Activated naive CD8-positive, alpha-beta T cell treated with anti-CD3 and anti-CD28 coated beads, Interleukin-2, amount 50 U/mL, for 16 hours (primary cell): ENCODE measurements at places on chromosomes 5 and 9.

GRCh38 chr9:124320062-124320973, 62.6 kb downstream of the NEK6 start:
- no peak for DNase-seq

DNA sequence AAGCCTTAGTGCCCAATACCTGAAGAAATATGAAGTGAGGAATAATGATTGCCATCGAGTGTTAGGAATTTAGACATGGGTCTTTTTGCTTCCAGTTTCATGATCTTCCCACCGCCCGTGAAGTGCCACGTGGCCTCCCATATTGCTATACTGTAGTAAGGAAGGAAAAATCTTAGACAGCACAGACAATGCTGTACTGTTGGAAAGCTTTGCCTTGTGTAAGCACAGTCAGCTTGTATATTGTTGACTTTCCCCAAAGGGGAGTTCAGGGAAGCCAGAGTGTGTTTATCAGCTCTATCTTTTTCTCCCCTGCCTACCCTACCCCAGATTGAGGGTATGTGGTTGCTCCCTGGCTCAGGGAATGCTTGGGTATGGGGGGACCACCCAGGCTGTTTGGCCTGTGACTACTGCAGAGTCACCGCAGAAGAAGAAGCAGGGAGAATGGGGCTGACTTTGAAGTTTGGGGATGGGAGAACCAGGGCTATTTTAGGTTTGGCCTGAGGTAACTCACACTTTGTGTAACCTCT, 161.8 kb upstream of the MEF2C start:
- DNase-seq, result no peak

DNA sequence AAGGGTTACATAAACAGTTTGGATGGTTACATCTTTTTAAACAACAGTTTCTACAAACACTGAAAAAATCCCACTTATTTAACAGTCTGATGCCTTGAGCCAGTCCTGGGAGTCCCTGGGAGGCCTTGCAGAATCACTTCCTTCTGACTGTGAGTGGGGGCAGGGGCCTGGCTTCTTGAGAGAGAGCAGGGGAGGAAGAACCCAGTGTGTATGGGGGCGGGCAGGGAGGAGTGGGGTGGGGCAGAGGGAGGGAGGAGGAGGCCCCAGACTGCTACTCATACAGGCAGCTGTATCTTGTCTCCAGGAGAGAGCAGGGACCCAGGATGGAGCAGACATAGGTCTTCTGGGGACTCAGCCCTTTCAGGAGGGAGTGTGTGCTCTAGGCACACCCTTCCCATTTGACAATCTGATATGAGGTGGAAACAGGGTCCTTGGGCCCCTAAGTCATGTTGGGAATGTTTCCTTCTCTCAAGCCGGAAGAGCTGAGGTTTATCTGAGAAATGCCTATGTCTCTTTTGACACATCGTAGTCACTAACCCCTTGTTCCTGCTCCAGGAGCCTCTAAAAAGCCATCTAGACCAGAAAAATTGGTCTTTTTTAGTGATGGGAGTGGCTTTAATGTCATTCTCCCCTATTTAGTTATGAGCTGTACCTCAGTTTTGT, 52.8 kb downstream of the IRF1 start:
- no peak for DNase-seq

GRCh38 chr5:6787941-6788340, 74.7 kb downstream of the TENT4A start:
- DNase-seq, result no peak

- no peak for DNase-seq
These were observed 200.6 kb upstream of the ZNF618 start for GRCh38 chr9:113675475-113675941.

DNA sequence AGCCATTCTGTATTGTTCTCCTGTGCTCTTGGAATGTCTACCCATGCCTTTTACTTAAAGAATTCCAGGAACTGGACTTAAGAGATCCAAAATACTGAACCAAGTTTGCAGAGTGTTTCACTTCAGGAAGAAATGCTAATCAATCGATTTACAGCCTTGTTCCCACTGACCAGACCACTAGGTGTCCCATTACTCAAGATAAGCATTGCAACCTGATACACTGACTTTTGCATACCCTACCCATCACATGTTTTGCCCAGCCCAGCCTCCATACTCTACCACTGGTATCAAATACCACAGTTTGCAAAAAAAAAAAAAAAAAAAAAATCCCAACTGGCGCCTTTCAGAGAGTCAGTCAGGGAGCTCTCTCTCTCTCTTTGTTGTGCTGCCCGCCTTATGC, 550.8 kb downstream of the CDH9 start:
- no peak for DNase-seq

GRCh38 chr5:10553476-10553875, 10.4 kb upstream of the ANKRD33B start:
- no peak for DNase-seq

GRCh38 chr9:88435336-88435735, 47.1 kb downstream of the SPIN1 start:
- DNase-seq, result no peak

GRCh38 chr9:35495984-35496383, 6.1 kb downstream of the RUSC2 start:
- DNase-seq, result no peak

- no peak for DNase-seq
These were observed 165.3 kb upstream of the GAS1 start for GRCh38 chr9:87112656-87113055.

GRCh38 chr5:38994324-38994927, 79.8 kb downstream of the RICTOR start:
- no peak for DNase-seq

GRCh38 chr5:156819537-156819936, 30.6 kb upstream of the PPP1R2B start:
- no peak for DNase-seq

DNA sequence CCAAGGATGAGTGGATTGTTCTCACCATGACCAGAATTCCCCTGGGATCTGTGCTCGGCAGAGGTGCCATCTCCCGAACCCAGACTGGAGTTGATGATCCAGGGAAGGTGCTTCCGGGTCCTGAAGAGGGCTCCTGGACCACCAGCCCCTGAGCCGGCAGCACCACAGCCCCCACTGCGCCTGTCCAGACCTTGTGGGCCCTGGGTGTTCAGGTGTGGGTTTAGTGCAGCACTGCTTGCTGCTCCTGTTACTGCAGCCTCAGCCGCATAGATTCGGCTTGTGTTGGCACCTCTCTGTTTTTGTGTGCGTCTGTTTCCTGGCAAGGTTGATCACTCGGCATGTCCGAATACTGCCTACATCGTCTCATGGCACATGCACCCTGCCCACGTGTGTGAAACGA, 16.3 kb upstream of the NPM1 start:
- no peak for DNase-seq

- DNase-seq, result no peak
These were observed 96.4 kb upstream of the ELL2 start for GRCh38 chr5:96058084-96058483.

DNA sequence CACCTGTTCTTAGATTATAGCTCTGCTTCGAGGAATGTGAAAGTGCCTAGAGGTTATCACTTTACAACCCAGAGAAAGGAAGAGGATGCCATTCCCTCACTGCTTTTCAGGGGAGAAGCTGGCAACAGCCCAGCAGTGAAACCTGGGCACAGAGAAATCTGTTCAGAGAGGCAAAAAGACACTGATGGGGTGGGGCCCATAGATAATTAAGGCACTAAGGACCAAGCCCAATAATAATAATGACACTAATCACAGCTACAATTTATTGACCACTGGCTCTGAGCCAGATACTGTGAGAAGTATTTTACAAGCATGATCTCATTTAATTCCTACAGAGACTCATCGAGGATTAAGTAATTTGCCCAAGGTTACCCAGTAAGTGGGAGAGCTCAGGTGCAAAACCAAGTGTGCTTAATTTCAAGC, 168.3 kb downstream of the PIK3R1 start:
- no peak for DNase-seq

GRCh38 chr5:115601701-115602590, at the start of gene TICAM2:
Gene TICAM2 (minus strand): TSS chr5:115602479. CDS start chr5:115581256, 21,223 bp downstream.
- DNase-seq, result peak; percentile 26

DNA sequence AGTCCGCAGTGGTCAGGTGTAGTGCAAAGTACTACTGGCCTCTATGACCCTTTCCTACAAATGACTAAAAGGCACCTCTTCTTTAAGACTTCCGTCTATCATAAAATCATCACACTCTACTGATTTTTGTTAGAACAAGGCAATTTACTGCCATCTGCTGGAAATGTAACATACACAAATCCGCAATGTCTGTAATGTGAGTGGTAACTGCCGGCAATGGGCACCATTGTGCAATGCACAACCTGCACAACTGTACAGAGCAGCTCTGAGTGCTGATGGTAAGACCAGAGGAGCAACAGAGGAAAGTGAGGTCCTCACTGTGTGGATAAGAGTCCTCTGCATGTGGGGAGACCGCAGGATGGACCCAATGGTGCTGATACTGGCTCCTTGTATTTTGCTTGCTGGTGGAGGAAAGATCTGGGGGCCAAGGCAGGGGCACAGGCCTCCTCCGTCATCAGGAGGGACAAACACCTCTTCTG, 103.7 kb downstream of the ATPSCKMT start:
- DNase-seq, result no peak

GRCh38 chr5:1934801-1935429, 52.2 kb upstream of the IRX4 start:
- no peak for DNase-seq

DNA sequence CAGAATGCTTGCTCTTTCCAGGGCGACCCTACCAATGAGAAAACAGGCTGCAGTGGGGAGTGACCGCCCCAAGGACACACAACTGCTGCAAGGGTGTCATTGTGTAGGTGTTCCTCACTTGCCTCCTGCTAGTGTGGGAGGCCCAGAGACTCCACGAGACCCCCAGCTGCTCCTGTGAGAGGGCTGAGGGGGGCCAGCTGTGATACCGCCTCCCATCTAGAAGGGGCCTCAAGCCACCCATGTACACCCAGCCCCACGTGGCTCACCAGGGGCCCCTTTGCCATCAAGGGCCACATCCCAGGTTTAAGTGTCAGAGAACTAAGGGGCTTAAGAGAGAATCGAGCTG, 1.3 kb upstream of the ASS1 start:
- no peak for DNase-seq

GRCh38 chr5:170117736-170118135, 12.0 kb downstream of the FOXI1 start:
- no peak for DNase-seq

- DNase-seq, result no peak
These were observed 4.2 kb downstream of the DAB2 start for GRCh38 chr5:39420482-39421145.

- DNase-seq, result no peak
These were observed 118.2 kb downstream of the SSBP2 start for GRCh38 chr5:81632679-81633078.

DNA sequence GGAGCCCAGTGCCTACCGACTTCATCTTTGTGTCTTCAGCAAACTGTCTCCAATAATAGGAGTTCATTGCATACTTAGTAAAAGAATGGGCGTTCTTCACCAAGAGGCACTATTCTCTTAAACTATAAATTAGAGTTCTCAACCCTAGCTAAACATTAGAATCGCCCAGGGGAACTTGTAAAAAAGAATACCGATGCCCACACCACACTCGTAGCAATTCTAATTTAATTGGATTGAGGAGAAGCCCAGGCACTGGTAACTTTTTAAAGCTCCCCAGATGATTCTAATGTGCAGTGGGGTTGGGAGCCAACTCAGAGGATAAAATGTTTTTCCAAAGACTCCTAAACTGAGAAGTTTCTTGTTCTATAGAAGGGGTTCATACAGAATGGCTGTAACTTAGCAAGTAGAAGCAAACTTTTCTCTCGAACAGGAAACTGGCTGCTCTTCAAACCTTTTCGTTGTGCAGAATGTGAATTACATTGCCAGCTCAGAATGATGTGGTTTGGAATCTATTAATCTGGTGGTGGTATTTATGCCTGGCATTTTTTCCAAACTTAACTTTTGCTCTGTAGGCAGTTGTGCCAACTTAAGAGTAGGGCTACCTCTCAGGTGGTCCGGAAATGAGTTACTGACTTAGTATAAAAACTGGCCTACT, 26.4 kb upstream of the NFIB start:
- no peak for DNase-seq

GRCh38 chr5:84885485-84886258, 501.0 kb upstream of the EDIL3 start:
- no peak for DNase-seq

DNA sequence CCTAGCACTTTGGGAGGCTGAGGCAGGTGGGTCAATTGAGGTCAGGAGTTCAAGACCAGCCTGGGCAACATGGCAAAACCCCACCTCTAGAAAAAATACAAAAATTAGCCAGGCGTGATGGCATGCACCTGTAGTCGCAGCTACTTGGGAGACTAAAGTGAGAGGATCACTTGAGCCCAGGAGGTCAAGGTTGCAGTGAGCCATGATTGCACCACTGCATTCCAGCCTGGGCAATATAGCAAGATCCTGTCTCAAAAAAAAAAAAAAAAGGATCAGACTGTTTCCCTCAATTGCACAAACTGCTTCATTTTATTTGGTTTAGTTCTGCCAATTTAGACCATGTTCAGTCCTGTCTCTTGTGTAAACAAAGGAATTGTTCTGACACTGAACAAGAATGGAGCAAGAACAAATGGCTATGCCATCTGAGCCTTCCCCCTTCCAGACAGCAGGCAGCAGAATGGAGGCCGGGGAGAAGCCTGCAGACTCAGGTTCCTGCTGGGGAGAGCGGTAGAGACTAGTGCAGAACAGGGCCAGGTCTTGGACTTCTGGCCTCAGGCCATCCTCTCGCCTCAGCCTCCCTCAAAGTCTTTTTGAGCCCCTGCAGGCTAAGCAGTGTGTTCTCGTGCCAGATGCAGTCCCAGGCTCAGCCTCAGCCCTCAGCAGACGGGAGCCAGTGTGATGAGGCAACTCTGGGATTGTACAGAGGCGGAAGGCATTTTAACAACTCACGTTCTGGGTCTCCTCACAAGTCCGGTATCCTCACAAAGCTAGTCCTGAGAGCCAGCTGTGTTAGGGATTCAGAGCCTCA, 18.2 kb downstream of the HNRNPH1 start:
- DNase-seq, result no peak

- no peak for DNase-seq
These were observed 56.9 kb upstream of the PLPP1 start for GRCh38 chr5:55591686-55592085.

DNA sequence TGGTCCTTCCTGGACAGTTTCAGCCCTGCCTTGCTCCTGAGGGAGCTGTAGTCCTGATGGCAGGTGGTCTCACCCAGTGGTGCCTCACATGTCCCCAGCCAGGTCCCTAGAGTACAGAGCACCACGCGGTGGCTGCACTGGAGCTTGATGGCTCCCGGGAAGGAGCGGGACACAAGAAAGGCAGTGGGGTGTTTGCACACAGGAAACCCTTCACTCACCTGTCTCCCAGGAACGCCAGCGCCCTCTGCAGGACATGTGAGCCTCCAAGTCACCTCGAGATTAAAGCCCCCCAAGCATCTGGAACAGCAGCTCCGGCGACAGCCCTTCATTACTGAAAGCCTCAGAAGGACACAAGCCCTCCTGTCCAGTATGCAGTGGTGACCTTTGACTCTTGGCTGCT, 19.9 kb upstream of the TMEM250 start:
- no peak for DNase-seq

DNA sequence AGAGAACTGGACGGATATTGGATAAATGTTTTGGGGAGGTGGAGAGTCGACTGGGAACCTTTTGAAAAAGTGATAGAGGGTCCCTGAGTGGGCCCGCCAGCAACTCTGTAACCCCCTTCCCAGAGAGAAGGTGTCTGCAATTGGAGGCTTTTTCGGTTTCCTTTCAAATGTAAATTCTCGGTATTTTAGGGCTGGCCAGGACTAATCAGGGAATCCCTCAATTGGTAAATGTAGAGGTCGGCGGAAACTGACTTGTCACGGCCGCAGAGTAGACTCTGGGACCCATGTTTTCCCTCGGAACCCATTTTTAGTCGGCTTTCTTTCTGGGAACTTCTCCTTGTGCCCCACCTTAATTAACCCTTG, 524 bp downstream of the CCNB1 start:
- DNase-seq, result no peak
